Lung (tissue), 17 donors: ENCODE measurements at places on chromosomes 7 and 10. TPM values are rescaled to one million over a fixed set of nuclear protein-coding genes. Genes with fewer than 3 reads are reported as not detected.

DNA sequence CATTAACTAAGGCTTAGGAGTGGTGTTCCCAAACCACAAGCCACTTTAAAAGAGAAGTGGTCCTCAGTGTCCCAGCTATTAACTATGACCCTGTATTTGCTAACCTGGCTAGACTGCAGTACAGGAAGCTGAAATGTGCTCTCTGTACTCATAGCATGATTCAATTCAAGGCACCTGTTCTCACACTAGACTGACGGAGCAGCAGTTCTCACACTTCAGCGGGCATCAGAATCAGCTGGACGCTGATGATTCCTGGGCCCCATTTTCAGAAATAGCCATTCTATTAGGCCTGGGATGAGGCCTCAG lies 24.5 kb upstream of the MSRB2 start:
- no peak for DNase-seq

DNA sequence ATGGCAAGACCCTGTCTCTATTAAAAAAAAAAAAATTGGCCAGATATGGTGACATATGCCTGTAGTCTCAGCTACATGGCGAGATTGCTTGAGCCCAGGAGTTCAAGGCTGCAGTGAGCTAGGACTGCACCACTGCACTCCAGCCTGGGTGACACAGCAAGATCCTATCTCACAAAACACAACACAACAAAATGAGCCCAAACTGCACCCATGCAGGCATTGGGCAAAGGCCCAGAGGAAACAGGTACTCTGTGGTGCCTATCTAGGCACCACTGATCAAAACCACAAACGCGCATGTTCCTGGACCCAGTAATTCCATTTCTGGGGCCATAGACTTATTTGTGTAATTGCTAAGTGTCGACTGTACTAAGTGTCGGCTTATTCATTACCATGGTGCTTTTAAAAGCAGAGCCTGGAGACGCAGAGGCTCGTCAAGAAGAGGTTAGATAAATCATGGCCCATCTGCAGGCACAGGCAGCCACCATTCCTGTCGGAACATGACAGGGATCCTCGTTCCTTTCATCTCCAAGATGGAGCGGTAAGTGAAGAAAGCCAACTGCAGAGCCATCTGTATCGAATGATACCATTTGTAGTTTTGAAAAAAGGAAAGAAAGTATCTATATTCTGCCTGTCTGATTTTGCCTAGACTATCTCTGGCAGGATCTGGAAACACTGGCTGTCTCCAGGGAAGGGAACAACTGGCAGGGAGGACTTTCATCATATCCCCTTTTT lies 160.4 kb upstream of the RHEB start:
- DNase-seq, result no peak

DNA sequence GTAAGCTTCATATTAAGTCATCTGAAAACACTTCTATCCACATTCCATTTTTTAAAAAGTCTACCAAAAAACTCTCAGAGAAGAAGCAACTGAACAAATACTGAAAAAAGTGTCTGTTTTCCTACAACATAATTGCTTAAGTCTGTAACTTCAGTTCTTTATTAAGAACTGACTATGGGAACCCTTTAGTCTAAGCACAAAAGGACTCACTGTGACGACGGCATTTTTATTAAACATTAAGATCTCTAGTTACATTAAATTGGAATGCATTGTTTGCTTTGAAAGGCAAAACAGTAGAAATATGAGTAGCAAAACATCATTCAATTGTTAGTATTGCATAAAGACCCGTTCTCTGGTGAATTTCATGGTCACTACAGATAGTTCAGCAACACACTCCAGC lies 5.8 kb upstream of the FAM3C start:
- DNase-seq, result no peak

The PRKCQ gene
- 2.8 TPM for polyA plus RNA-seq

DNA sequence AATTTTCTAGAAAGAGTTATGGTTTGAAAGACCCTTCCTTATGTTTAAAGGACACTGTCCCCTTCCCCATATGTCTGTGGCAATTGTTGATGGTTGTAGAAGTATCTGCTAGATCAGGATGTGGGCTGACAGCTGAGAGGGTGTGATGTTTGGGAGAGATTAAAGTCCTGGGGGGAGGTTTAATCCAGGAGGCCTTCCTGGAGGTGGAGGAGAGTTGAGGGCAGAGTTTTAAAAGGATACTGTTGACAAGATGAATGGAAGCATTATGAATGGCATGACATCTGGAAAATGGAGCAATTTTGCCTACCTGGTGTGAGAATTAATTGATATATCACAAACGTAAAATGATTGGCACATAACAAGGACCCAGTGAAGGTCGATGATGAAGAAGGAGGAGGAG lies 32.9 kb upstream of the SMC3 start:
- no peak for DNase-seq

DNA sequence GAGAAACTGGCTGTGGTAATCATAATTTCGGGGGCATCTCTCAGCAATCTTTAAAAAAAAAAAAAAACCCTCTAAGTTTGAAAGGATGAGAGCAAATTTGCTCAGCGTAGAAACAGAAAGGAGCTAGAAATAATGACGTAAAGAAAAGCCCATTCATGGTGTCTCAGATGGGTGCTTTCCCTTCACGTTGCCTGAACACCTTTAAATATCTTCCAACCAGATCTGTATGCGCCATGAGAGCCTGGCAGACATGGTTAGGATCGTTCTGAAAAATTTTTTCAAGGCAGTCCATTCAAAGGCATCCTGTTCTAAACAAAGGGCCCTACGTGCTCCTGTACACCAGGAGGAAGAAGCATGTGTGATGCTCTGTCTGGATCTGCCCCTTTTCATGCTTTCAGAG lies 141.2 kb upstream of the C1QL3 start:
- DNase-seq, result no peak

- DNase-seq, result no peak
Observed at GRCh38 chr10:78972160-78972946, 96.4 kb upstream of the ZMIZ1 start.

- no peak for DNase-seq
Observed at GRCh38 chr7:151793531-151793951, 83.4 kb downstream of the PRKAG2 start.

The CYP3A7 gene
- polyA plus RNA-seq, result 0.24 TPM

The VAX1 gene
- not detected for polyA plus RNA-seq

DNA sequence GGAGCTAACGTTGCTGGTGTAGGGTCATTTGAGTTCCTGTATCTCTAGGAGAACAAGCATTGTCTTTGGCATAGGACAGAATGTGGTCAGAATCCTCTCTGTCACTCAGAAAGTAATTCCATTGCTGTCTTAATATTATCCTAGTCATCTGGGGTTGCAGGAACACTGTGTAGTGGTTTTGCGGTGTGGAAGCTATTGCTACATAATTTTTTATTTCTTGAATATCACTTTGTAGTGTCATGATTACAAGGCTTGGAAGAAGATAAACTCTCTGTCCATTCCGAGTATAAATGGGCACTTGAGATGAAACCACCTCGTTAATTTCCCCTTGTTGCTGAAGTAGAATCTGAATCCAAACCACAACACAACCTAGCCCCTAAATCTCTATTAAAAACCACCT lies 919.2 kb downstream of the LRMDA start:
- DNase-seq, result no peak

The VSTM4 gene
- polyA plus RNA-seq, result 3.4 TPM

DNA sequence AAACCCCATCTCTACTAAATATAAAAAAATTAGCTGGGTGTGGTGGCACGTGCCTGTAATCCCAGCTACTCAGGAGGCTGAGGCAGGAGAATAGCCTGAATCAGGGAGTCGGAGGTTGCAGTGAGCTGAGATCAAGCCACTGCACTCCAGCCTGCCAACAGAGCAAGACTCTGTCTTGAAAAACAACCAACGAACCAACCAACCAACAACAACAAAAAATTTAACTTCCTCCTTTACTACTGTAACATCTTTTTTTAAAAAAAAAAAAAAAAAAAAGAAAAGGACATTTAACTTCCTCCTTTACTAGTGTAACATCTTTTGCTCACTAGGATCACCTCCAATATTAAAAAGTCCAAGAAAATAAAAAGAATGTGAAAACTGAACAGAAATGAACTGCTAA lies 92.3 kb upstream of the TMEM168 start:
- DNase-seq, result no peak

- DNase-seq, result no peak
Observed at GRCh38 chr10:44417761-44418160, 32.9 kb upstream of the CXCL12 start.

DNA sequence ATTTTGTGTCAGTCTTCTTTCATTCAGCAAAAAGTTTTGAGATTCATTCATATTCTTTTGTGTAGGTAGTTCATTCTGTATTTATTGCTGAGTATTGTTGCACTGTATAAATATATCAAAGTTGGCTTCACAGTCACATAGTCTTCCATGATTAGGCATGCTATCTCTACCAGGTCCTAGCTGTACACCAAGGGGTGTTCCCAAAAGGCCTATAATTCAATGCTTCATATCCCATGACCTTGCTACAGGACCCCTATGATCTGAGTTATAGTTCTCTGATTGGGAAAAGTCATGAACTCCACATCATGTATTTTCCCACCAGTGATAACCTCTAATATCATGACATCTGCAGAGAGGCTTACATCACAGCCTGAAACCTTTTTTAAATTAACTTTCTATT lies 47.3 kb upstream of the MAGI2 start:
- DNase-seq, result no peak
